Activated T-cell treated with anti-CD3 and anti-CD28 coated beads, Interleukin-2, amount 50 U/mL, for 72 hours (primary cell): ENCODE measurements at places on chromosomes 1 and 21. TPM values are rescaled to one million over a fixed set of nuclear protein-coding genes. Genes with fewer than 3 reads are reported as not detected.

SIK1 gene
- total RNA-seq: 5.1 TPM

ZNF695 gene
- total RNA-seq: 1.7 TPM

CSF3R gene
- 0.30 TPM for total RNA-seq

KRTAP21-2 gene
- not detected for total RNA-seq

PARK7 gene
- total RNA-seq: 247 TPM

GJB5 gene
- total RNA-seq: not detected
